ENCODE measurements at places on chromosomes 2 and 18.

DNA sequence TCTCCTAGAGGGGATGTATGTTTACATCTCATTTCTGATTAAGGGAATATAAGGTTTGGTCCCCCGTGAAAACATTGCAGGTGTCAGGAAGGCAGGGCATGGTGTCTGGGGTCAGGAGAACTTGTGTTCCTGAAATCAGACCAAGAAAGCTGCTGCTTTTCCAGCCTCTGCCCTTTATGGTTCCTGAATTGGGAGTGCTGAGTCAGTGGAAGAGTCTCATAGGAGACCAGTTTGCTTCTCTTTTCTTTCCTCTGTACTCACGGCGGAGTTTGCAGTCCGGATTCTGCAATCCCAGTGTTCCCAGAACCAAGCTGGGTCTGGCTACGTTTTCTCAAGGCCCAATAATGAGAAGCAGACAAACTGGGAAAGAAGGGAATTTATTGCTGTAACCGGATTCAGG lies 5.1 kb upstream of the MARCO start:
- DNase-seq, result no peak

DNA sequence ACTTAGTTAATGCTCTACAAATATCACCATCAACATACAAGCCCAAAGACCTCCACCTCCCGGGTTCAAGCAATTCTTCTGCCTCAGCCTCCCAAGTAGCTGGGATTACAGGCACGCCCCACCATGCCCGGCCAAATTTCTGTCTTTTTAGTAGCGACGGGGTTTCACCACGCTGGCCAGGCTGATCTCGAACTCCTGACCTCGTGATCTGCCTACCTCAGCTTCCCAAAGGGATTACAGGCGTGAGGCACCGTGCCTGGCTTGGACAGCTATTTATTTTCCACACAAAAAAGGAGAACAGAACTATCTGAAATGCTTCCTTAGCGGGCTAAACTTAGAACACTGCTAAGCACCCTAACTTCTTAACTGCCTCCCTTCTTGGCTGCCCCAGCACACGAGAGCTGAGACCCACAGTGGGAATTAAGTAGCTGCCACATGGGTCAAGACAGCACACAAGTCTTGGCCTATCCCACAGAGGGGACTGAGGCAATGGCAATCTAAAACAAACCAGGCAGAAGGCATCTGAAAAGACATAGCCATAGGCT lies 24.8 kb downstream of the CYTIP start:
- no peak for DNase-seq

DNA sequence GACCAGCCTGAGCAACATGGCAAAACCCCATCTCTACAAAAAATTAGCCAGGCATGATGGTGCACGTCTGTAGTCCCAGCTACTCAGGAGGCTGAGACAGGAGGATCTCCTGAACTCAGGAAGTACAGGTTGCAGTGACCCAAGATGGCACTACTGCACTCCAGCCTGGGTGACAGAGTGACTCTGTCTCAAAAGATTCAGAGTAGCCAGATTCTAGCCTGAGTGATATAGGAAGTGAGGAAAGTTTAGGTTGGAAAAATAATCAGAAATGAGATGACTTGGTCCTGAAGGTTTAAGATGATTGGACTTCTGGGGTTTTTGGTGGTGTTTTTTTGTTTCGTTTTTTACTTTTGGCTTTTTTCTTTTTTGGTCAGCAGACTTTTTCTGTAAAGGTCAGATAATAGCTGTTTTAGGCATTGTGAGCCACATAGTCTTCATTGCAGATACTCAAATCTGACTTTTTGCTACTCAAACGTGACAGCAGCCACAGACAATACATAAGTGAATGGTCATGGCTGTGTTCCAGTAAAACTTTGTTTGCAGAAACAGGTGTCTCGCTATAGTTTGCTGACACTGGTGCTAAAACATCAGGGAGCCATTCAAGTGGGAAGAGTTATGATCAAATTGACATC lies 104.1 kb upstream of the UBXN4 start:
- DNase-seq, result no peak

GRCh38 chr2:19648583-19648982 lies 253.2 kb downstream of the TTC32 start:
- no peak for DNase-seq

DNA sequence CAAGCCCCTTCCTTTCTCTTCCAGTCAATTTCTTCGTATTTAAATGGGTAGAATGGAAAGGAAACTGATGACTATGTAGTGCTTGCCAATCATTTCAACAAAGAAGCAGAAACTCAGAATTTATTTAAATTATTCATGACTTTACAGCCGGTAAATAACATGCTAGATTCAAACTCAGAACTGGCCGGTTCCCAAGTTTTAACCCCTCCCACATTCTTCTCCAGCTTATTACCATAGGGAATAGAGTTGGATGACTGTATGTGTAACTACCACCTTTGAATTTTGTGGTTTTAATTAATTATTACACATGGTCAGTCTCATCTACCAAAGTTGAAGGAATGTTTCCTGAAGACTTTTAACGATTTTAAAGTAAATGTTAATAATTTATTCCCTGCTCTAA lies 819.3 kb upstream of the LRATD1 start:
- DNase-seq, result no peak

- DNase-seq, result no peak
Observed at GRCh38 chr18:12278741-12279682, 24.9 kb downstream of the CIDEA start.

GRCh38 chr2:174020926-174021662 lies 55.9 kb upstream of the SP3 start:
- no peak for DNase-seq

GRCh38 chr2:231661422-231662027 lies 46.8 kb upstream of the PTMA start:
- DNase-seq, result no peak

- DNase-seq, result no peak
Observed at GRCh38 chr2:236239276-236240065, 24.7 kb downstream of the ASB18 start.

DNA sequence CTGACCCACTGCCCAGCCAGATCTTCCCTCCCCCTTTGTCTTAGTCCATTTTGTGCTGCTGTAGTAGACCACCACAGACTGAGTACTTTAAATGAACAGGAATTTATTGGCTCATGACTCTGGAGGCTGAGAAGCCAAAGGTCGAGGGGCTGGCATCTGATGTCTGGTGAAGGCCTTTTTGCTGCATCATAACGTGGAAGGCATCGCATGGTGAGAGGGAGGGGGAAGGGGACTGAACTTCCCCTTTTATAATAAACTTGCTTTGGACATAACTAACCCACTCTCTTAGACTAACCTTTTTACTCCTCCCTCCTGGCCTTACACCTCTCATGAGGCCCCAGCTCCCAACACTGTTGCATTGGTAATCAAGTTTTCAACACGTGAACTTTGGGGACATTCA lies 83.8 kb downstream of the MAP4K4 start:
- no peak for DNase-seq

DNA sequence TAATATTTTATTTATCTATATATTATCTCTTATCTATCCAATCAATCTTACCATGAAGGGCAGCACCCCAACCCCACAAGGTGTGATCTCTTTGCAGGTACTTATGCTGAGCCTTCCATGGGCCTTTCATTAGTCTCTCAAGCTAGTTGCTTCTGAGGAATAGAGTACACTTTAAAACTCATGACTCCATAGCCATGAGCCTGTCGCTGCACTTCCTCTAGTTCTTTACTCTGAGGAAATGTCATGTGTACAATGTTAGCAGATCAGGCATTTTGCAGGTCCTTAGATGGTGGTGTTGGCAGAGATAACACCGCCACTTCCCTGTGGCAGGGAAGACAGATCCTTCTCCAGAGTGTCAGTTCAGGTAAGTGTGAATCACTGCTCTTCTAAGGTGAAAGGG lies 29.5 kb upstream of the STAT4 start:
- no peak for DNase-seq

DNA sequence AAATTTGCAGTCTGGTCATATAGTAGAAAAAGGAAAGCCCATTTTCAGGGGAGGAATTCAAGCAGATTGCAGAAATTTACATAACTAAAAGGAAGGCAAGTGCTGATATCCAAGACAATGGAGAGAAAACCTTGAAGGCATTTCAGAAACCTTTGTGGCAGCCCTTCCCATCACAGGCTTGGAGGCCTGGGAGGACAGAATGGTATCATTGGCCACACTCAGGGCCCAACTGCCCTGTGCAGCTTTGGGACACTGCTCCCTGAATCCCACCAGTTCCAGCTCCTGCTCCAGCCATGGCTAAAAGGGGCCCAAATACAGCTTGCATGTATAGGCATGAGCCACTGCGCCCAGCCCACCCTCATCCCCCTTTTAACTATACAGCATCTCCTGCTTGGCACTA lies 81.1 kb upstream of the NYAP2 start:
- DNase-seq, result no peak

DNA sequence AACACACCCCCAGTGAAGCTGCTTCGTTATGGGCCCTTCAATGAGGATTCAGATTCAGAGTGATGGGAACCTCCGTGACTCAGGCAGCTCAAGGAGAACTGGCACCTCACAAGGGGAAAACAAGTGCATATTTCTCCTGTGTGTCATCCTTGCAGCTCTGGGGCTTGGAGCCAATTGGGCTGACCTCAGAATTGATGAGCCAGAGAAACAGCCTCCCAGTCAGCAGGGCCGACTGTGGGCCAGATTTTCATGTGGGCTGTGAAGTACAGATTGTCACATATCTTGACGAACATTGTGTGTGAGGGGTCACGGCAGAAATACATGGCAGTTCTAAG lies 189.6 kb upstream of the SP5 start:
- no peak for DNase-seq

- no peak for DNase-seq
Observed at GRCh38 chr2:54958717-54959371, 91.4 kb downstream of the RTN4 start.

- no peak for DNase-seq
Observed at GRCh38 chr2:182404092-182404491, 22.7 kb downstream of the PDE1A start.

- no peak for DNase-seq
Observed at GRCh38 chr18:58394602-58395425, 234.1 kb downstream of the ALPK2 start.

- DNase-seq, result no peak
Observed at GRCh38 chr18:9115984-9116383, 13.5 kb downstream of the NDUFV2 start.

DNA sequence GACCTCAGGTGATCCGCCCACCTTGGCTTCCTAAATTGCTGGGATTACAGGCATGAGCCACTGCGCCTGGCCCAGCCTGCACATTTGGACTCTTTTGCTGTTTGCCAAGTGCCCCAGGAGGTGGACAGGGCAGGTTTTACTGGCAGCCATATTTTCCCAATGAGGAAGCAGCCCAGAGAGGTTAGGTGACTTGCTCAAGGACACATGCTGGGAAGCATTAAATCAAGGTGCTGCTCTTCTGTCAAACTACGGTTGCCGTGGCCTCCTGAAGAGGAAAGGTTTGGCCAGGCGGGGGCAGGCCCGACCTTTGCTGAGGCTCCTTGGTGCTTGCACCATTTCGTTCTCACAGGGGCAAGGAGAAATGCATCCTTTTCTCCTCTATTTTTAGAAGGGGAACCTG lies 44.0 kb downstream of the DNMT3A start:
- DNase-seq, result no peak

- no peak for DNase-seq
Observed at GRCh38 chr2:120930864-120931263, 195.2 kb downstream of the GLI2 start.

- no peak for DNase-seq
Observed at GRCh38 chr2:1614564-1614963, 129.8 kb downstream of the PXDN start.

- no peak for DNase-seq
Observed at GRCh38 chr2:136356125-136357006, 238.4 kb upstream of the CXCR4 start.

DNA sequence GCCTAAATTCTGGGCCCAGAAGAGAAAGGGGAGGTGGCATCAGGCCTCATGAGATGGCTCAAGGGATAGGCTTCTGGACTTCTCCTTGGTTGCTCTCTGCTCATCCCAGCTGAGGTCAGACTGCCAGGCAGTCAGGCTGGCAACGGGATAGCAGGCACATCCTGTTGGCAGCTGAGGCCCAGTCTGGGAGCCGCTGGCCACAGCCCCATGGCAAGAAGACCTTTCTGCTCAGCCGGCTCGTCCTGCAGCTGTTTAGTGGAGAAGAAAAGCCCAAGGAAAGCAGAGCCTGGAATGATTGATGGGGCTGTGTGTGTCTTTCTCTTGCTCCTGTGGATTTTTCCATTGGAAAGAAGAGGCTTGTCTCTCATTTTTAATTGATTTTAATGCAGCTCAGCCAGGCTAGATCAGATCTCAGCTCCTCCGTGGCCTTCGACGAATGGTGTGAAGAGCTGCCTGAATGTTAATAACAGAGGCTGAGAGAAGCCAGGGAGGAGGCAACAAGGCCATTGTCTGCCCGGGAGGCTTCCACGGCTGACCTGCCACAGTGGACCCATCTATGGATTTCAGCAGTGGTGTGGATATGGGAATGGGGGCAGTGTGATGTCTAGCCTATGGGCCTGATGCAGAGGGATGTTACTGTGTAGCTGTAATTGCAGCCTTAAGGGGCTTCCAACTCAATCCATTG lies 99.5 kb downstream of the HS1BP3 start:
- DNase-seq, result no peak

GRCh38 chr18:26414901-26415440 lies 133.4 kb downstream of the KCTD1 start:
- no peak for DNase-seq

DNA sequence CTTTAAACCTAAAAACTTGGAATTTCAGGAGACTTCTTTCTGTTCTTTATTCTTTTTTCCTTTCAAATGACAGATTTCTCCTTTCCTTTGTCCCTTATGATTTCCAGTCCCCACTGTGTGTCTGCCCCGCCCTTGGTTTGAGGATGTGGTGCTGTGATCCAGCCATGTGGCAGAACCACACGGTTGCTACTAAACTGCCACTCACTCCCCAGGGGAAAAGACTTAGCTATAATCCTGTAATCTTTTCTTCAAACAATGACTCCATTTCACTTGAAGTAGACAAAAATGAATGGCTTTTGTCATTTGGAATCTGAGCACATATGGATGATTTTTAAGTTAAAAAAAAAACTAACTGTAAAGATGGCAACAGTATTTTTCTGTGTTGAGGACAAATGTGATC lies 76.2 kb upstream of the STAM2 start:
- no peak for DNase-seq

DNA sequence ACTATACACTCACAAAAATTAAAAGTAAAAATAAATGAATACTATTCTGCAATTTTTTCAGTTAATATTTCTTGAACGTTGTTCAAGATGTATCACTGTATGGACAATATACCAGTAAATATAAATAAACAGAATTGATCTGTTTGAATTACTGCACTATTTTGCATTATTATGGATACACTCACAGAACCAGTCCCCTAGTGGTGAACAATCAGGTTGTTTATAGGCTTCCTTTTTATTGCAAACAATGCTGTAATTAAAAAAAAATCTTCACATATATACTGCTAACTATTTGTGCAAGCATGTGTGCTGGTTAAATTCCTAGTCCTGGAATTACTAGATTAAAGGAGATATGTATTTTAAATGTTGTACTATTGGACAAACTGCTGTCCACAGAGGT lies 306.0 kb downstream of the FBXO15 start:
- DNase-seq, result no peak

DNA sequence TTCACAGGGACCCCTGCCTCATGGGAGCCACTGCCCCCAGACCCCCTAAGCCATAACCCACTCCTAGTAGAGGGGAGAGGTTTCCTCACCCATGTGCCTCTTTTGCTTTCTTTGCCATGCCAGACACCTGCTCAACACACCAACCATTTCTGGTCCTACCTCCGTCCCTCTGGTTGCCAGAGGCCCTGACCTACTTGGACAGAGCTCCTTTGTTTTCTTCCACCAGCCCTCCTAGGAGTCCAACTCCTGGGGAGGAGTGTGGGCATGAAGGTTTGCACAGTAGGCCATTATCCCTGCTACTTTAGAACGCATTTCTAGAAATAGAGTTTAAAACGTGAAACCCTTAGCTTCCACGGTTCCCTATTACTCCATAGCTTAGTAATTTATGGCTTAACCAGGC lies 76.6 kb upstream of the FAM237A start:
- no peak for DNase-seq
